ENCODE measurements at places on chromosomes 2 and 18.

DNA sequence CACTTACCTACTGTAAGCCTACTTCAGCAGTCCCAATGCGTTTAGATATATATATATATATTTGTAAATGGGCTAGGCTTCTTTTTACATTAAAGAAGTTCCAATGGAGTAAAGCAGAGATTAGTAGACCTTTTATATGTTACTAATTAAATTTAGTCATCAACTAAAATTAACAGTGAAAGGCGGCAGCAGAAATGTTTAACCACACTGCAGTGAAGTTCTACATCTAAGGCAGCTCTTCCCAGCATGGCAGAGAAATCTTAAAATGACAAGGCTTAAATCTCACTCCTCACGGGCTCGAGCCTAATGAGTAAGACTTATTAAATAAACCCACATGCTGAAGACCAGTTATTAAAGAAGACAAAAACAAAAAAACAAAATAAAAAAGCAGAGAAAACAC is 19.1 kb upstream of the KANSL1L start:
- no peak overlapping the region for H3K27ac ChIP-seq
- no peak for DNase-seq
- H3K4me3 ChIP-seq: no peak overlapping the region
- no peaks in the 10 kb centered on the region for H3K27me3 ChIP-seq

DNA sequence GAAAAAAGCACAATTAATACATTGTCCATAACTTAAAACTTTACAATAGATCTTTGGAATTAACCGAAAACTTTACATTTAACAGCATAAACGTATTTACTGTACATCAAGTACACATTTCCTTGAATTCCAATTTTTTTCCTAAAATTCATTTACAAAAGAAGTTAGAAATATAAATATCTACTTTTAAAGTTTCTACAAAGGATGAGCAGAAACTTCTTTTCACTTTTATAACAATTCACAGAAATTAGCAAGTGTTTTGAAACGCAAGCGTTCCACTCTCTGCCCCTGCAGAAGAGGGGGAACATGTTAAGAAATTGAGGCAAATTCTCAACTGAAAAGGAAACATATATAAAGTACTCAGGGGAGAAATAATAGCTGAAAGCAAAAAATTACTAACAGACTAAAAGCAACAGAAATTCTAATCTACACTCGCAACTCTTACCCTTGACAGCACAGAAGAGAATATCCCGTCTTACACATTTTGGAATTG is 1.5 kb downstream of the NFE2L2 start:
- peaks cover 62% of the 10 kb centered on the region for H3K4me1 ChIP-seq
- H3K36me3 ChIP-seq: no peaks in the 10 kb centered on the region
- peak overlapping the region; percentile 100 for H3K27ac ChIP-seq
- H3K27me3 ChIP-seq: no peaks in the 10 kb centered on the region
- peak overlapping the region; percentile 97 for H3K4me3 ChIP-seq

GRCh38 chr2:27249159-27249890 is 13.5 kb downstream of the SLC30A3 start:
- no peak for DNase-seq
- H3K36me3 ChIP-seq: no peaks in the 10 kb centered on the region
- H3K4me1 ChIP-seq: no peaks in the 10 kb centered on the region
- no peaks in the 10 kb centered on the region for H3K27me3 ChIP-seq

GRCh38 chr2:110883406-110883805 is 151.0 kb downstream of the ACOXL start:
- no peaks in the 10 kb centered on the region for H3K36me3 ChIP-seq
- H3K27ac ChIP-seq: no peak overlapping the region
- no peak for DNase-seq
- H3K27me3 ChIP-seq: no peaks in the 10 kb centered on the region

DNA sequence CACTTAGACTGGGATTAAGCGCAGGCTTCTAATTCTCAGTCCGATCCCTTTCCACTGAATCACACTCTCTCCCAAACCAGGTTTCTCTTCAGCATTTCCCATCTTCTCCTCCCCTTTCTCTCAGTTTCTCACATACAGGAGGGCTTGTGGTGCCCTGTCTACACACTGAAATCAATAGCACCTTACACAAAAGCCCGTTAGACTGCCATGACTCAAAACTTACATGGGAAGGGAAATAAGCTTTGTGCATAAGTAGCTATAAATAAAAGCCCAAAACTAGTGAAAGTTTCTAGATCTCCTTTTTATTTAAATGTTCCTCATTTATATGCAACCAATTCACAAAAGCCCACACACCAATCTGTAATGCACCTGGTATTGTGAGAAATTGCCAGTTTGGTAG is 318.4 kb downstream of the TXNL1 start:
- peaks cover 7% of the 10 kb centered on the region for H3K4me1 ChIP-seq
- no peaks in the 10 kb centered on the region for H3K27me3 ChIP-seq
- no peak for DNase-seq
- H3K36me3 ChIP-seq: no peaks in the 10 kb centered on the region

DNA sequence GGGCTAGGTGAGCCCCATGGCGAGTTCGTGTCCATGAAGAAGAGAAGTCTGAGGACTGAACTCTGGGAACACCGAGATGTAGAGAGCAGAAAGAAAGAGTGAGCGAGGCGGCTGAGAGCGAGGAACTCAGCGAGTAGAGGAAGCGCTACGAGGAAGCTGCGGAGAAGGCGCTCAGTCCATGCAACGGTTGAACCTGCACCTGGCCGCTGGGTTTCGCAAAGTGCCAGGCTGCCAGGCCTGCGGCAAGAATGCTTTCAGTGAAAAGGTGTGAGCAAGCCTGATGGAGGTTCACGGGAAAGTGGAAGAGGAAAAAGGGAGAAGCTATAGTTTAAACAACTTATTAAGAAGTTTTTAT is 251.0 kb upstream of the TMEM200C start:
- DNase-seq: no peak
- no peaks in the 10 kb centered on the region for H3K27me3 ChIP-seq
- no peaks in the 10 kb centered on the region for H3K36me3 ChIP-seq
- H3K4me1 ChIP-seq: no peaks in the 10 kb centered on the region
- H3K27ac ChIP-seq: no peak overlapping the region
- H3K4me3 ChIP-seq: no peak overlapping the region

DNA sequence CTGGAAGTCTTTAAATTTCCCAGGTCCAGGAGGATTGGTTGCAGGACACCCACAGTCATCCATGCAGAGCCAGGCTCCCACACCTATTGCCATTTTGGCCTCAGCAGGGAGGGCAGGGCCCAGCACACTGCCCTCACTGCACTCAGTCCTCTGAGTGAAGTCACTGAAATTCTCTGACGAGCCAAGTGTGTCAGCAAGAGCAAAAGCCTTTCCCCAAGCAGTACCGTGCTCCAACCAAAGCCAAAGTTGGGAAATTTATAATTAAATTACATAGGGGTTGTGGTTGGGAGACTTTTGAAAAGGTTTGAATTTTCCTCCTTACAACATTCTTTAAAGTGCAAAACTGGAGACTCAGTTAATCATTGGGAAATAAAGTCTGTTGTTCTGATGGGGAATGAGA is 98.5 kb upstream of the CD226 start:
- H3K27me3 ChIP-seq: no peaks in the 10 kb centered on the region
- H3K36me3 ChIP-seq: no peaks in the 10 kb centered on the region
- no peak overlapping the region for H3K27ac ChIP-seq
- no peak for DNase-seq
- no peaks in the 10 kb centered on the region for H3K4me1 ChIP-seq

- no peak overlapping the region for H3K4me3 ChIP-seq
- H3K4me1 ChIP-seq: no peaks in the 10 kb centered on the region
- H3K27me3 ChIP-seq: no peaks in the 10 kb centered on the region
- H3K36me3 ChIP-seq: no peaks in the 10 kb centered on the region
- no peak for DNase-seq
Observed at GRCh38 chr2:228649876-228650275, 468.4 kb upstream of the SPHKAP start.

GRCh38 chr2:161135951-161136593 is 24.2 kb upstream of the TANK start:
- no peak overlapping the region for H3K4me3 ChIP-seq
- no peaks in the 10 kb centered on the region for H3K27me3 ChIP-seq
- H3K36me3 ChIP-seq: no peaks in the 10 kb centered on the region
- H3K4me1 ChIP-seq: peaks cover 30% of the 10 kb centered on the region
- peak overlapping the region; percentile 50 for H3K27ac ChIP-seq
- no peak for DNase-seq

DNA sequence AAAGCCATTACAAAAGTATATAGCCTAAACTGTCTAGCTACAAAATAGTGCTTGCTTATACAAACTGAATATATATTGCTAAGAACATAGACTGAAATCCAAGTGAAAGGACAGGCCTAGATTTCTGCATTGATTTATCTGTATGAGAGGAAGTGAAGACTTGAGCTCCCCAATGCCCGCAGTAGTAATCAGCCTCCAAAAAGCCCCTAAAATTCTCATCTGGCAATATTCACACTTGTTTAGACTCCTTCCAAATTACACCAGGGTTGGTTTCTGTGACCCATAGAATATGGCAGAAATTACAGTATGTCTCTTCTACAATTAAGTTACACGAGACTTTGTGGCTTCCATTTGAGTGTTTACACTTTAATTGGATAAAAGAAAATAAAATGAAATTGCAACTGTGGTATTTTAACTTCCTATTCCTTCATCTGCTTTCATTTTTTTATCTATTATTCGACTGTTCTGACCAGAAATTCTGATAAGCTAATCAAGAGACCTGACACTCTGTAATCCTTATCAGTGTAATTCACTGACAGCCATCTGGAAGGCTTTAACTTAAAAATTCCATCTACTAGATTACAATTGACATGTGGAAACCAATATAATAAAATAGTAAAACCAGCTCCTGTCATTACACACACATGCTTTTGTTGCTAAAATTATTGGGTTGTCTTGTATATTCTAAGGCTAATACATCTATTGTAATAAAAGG is 21.1 kb downstream of the ABCB11 start:
- no peak for DNase-seq
- H3K4me3 ChIP-seq: no peak overlapping the region
- no peak overlapping the region for H3K27ac ChIP-seq
- H3K27me3 ChIP-seq: no peaks in the 10 kb centered on the region
- no peaks in the 10 kb centered on the region for H3K36me3 ChIP-seq

GRCh38 chr2:142694282-142694681 is 183.2 kb upstream of the KYNU start:
- no peaks in the 10 kb centered on the region for H3K27me3 ChIP-seq
- H3K36me3 ChIP-seq: no peaks in the 10 kb centered on the region
- DNase-seq: no peak
- no peaks in the 10 kb centered on the region for H3K4me1 ChIP-seq

DNA sequence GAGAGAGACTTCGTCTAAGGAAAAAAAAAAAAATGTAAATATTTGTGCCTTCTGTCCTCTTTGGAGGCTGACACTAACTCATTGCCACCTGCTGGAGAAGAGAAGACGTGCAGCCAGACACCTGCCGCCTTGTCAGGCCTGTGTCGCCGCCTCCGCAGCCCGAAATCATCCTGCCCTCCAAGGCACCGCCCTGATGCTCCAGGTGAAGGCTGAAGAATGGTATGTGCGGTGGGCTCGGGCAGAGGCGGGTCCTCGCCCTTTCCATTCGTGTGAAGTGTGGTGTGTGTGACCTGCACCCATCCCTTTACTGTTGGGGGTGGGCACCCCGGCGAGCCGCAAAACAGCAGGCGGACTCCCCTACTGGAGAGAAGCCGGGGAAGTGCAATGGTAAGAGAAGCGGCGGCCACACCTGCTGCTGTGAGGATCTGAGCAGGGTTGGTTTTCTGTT is 60.4 kb downstream of the FAM161A start:
- no peak for DNase-seq
- H3K36me3 ChIP-seq: no peaks in the 10 kb centered on the region
- H3K4me1 ChIP-seq: no peaks in the 10 kb centered on the region

DNA sequence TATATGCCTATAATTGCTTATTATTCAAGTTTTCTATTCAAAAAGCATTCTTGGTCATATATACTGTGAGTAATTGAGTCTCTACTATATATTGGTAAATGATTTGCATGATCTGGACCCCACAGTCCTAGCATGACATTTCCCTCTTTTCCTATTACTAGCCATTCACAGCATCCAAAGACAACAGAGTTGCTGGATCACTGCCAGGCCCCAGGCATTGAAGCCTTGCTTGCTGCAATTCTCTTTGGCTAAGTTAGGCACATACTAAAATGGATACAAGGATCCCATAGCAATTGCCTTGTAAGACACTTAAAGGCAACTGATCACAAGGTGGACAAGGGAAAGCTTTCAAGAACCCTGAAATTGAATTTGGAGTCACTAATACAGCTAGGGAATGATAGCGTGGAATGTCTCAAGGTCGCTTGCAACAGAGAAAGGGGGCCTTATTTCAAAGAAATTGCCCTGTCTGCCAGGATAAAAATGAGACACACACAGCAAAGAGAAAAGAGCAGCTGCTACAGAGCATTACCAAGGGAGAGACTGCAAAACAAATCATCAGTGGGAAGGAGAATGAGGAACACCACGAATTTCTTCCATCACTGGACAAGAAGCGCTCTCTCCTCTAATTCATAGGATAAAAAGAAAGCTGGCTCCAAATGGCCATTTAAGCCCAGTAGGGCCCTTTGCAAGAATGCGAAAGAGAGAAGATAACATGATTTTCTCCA is 77.1 kb upstream of the EPHA4 start:
- H3K27me3 ChIP-seq: no peaks in the 10 kb centered on the region
- H3K36me3 ChIP-seq: no peaks in the 10 kb centered on the region
- DNase-seq: no peak
- H3K4me3 ChIP-seq: no peak overlapping the region
- no peaks in the 10 kb centered on the region for H3K4me1 ChIP-seq
- no peak overlapping the region for H3K27ac ChIP-seq

- peak overlapping the region; percentile 4 for H3K4me3 ChIP-seq
- peaks cover 8% of the 10 kb centered on the region for H3K27me3 ChIP-seq
- no peak for DNase-seq
- H3K36me3 ChIP-seq: no peaks in the 10 kb centered on the region
- H3K4me1 ChIP-seq: peaks cover 13% of the 10 kb centered on the region
Observed at GRCh38 chr2:47569658-47570475, 166.9 kb downstream of the MSH2 start.

DNA sequence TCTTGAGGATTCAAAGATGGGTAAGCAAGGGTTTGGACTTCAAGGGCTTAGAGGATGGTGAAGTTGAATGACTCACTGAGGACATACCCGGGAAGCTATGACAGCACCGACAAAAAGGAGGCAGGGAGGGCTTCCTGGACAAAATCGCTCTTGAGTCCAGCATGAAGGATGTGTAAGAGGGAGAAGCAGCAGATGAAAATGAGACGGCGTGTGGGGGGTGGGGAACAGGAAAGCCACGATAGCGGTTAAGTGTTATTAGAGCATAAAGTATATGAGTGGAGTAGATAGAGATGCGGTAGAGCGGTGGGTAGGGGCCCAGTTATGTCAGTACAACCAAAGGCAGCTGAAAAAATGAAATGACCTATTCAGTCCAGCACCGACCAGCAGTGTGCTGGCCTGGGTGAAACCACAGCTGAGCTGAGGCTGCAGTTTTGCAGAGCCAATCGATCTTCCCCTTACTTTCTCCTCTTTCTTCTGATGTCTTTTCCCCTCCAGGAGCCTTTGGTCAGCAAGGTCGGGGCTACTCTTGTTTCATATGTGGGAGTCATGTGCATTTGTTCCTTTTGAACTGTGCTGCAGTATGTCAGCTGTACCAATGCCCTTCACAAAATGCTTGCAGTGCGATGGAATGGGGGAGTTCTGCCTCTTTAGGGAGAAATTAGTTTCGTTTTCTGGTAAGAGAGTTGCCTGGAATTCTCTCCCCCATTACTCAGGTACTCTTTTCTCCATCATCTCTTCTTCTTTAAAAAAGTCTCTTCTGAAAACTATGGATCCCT is 2.0 kb upstream of the THUMPD2 start:
- H3K4me1 ChIP-seq: peaks cover 19% of the 10 kb centered on the region
- no peak overlapping the region for H3K27ac ChIP-seq
- H3K4me3 ChIP-seq: peak overlapping the region; percentile 13
- DNase-seq: no peak
- no peaks in the 10 kb centered on the region for H3K27me3 ChIP-seq
- H3K36me3 ChIP-seq: no peaks in the 10 kb centered on the region
